ENCODE measurements at places on chromosomes 5 and 9. TPM values are rescaled to one million over a fixed set of nuclear protein-coding genes. Genes with fewer than 3 reads are reported as not detected.

DNA sequence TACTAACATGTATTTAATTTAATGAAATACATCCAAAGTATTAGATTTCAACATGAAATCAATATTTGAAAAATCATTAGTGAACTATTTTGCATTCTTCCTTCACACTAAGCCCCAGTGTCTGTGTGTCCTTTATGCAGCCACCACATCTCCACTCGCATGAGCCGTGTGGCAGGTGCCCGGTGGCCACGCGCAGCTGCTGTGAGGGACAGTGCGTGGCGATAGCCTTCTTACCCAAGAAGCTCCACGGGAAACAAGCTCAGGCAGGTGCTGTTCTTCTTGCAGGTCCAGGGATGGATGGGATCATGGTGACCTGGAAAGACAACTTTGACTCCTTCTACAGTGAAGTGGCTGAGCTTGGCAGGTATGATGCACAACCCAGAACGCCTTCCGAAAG is 79.3 kb upstream of the OTULINL start:
- DNase-seq: no peak

DNA sequence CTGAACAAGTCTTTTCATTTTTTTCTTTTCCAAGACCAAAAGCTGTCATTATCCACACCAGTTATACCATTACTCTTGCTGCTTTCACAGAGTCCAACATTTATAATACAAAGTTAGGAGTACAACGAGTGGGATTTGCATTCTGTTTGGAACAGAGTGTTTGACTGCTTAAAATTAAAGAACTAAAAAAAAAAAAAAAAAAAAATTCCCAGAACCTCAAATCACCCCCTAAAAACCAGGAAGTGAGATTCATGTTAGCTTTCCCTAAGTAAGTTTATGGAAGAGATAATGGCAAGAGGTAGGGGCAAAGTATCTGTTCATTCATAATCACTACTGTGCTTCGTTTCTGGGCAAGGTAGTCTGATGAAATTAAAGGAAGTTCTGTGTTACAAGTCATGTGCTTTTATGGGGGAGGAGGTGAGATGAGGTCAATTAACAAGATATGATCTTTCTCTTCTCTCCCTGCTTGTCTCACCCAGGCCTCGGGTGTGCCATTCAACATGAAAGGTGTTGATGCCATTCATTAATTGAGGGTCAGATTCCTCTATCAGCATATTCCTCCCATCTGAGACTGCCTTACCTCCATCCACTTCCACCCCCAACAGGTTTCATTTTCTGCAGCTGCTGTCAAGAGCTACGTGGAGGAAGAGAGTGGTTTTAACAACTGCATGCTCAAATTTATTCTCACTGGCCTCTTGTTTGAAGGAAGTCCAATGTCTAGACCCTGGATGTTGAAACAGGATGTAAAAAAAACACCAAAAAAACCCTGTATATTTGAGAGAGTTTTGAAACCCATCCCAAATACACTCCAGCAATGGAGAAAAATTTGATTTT is 58.1 kb downstream of the MARCHF3 start:
- DNase-seq: no peak

SH3GL2 gene
- 0.55 TPM for total RNA-seq

SLC34A1 gene
- total RNA-seq: not detected

- DNase-seq: no peak
These were observed 9.0 kb downstream of the IL33 start for GRCh38 chr9:6224393-6225154.
